ENCODE measurements at places on chromosomes 2 and 18. TPM values are rescaled to one million over a fixed set of nuclear protein-coding genes. Genes with fewer than 3 reads are reported as not detected.

DNA sequence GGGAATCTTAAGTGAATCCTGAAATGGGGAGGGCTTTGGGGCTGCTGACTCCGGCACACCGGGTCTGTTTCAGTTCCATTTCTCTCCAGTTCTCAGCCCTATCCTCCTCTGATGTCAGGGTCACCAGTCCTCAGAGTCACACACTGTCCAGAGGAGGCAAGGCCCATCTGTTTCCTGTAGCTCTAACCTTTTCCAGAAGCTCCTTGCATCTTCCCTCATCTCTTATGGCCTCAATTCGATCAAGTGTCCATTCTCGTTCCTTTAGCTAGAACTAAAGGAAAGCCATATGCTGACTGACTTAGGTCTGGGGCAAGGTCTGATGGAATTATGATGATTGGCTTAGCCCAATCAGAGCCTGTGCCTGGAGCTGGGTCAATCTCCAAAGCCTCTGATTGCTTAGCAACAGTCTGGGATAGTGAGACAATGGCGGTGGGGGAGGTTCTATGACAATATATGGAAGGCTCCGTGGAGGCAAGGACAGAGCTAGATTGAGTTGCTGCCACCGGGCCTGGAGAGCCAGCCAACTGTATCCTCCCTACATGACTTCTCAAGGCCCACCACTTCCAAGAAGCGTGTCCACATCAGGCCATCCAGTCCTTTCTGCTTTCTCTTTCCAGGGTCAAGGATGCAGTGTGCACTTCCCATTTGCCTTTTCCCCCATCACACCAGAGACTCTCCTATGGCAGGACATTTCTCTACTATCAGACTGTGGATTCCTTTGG lies 5.2 kb downstream of the ANKRD53 start:
- no peak for DNase-seq
- H3K27me3 ChIP-seq, result no peaks in the 10 kb centered on the region
- H3K4me1 ChIP-seq, result no peaks in the 10 kb centered on the region

DNA sequence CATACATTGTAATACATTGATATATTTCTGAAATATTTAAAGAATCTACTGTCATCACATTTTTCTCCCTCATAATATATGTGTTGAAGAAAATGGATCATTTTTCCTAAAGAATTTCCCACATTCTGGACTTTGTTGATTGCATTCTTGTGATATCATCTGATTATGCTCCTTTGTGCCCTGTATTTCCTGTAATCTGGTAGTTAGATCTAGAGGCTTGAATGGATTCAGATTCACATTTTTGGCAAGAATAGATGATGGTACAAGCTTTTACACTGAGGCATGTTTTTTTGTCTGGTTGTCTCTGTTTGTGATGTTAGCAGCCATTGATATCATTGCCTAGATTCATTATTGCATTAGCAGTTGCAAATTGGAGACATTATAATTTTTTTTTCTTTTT lies 13.4 kb downstream of the UBXN2A start:
- H3K27ac ChIP-seq, result no peak overlapping the region
- no peaks in the 10 kb centered on the region for H3K36me3 ChIP-seq
- no peaks in the 10 kb centered on the region for H3K27me3 ChIP-seq
- no peaks in the 10 kb centered on the region for H3K4me1 ChIP-seq
- no peak overlapping the region for H3K4me3 ChIP-seq
- no peak for DNase-seq

ANKRD30B gene
- total RNA-seq, result not detected

GRCh38 chr2:185456517-185456916 lies 282.1 kb upstream of the FSIP2 start:
- H3K4me1 ChIP-seq, result no peaks in the 10 kb centered on the region
- no peak overlapping the region for H3K27ac ChIP-seq
- H3K27me3 ChIP-seq, result no peaks in the 10 kb centered on the region
- no peaks in the 10 kb centered on the region for H3K36me3 ChIP-seq
- no peak overlapping the region for H3K4me3 ChIP-seq

DNA sequence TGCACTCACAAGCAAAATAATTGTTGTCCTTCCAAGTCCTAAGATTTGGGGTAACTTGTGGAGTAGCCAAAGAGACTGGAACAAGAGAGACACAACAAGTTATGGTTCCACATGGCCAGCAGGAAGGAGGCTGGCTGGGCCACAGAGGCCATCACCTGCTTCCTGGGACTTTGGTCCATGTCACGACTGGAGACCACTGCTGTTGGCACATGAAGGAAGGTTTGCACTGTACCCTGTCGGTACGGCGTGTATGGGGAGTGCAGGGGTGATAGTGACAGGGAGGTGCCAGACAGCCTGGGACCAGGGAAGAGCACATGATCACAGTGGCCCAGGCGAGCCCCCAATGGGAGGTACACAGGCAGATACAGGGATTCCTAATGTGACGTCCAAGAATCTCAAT lies 15.5 kb downstream of the SLC66A2 start:
- no peak overlapping the region for H3K4me3 ChIP-seq
- peaks cover 2% of the 10 kb centered on the region for H3K36me3 ChIP-seq
- no peaks in the 10 kb centered on the region for H3K4me1 ChIP-seq

ITGB1BP1 gene
- 38.7 TPM for total RNA-seq

All from thoracic aorta (tissue), 2 donors.